ENCODE measurements at places on chromosomes 7 and 10. TPM values are rescaled to one million over a fixed set of nuclear protein-coding genes. Genes with fewer than 3 reads are reported as not detected.

The EGFR gene
- total RNA-seq: 0.59 TPM

The IFIT2 gene
- 1.9 TPM for total RNA-seq

The RAPGEF5 gene
- 14.9 TPM for total RNA-seq

The RTKN2 gene
- total RNA-seq: 21.9 TPM

The LOXL4 gene
- not detected for total RNA-seq

The SEMA4G gene
- 9.2 TPM for total RNA-seq

The VAX1 gene
- 65.1 TPM for total RNA-seq

The ZDHHC4 gene
- total RNA-seq: 72.4 TPM

The CHST15 gene
- total RNA-seq: 2.7 TPM

The AS3MT gene
- 5.2 TPM for total RNA-seq

The TAS2R3 gene
- total RNA-seq: 0.99 TPM

The ITGB8 gene
- total RNA-seq: 1.3 TPM

The BAMBI gene
- 24.8 TPM for total RNA-seq

The CYP3A7 gene
- total RNA-seq: not detected

The PHYHIPL gene
- 0.33 TPM for total RNA-seq

The MBL2 gene
- not detected for total RNA-seq

Data from A673 (cell line).